ENCODE measurements at places on chromosomes 2 and 18.

DNA sequence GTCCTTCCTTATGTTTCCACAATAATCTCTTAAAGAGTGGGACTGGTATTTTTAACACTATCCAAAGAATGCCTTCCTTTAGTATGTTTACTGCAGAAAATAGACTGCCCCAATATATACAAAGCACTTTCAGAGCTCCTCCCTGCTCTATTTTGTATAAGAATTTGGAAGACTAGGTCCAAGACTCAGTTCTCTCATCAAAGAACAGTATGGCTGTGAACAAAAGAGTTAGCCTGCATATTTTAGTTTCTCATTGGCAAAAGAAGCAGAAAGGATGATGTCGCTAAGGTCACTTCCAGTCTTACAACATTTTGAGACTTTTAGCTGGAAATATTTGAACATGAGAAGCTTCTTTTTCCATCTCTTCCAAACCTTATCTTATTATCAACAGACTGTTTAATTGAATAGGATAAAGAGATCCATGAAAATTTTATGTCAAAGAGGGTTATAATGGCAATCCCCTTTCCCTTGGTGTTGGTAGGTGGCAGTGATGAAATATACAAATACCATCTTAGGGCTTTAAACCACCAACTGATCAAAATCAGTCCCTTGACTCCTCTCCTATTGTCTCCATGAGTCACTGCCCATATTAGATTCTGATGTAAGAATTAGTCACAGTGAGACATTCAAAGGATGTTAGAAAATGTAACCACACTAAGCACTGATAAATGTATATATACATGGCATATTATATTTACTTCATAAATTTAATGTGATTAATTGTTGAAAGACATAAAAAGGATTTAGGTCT lies 266.9 kb upstream of the DSEL start:
- DNase-seq = no peak

- DNase-seq = no peak
Observed at GRCh38 chr2:176392744-176393414, 123.6 kb downstream of the MTX2 start.

DNA sequence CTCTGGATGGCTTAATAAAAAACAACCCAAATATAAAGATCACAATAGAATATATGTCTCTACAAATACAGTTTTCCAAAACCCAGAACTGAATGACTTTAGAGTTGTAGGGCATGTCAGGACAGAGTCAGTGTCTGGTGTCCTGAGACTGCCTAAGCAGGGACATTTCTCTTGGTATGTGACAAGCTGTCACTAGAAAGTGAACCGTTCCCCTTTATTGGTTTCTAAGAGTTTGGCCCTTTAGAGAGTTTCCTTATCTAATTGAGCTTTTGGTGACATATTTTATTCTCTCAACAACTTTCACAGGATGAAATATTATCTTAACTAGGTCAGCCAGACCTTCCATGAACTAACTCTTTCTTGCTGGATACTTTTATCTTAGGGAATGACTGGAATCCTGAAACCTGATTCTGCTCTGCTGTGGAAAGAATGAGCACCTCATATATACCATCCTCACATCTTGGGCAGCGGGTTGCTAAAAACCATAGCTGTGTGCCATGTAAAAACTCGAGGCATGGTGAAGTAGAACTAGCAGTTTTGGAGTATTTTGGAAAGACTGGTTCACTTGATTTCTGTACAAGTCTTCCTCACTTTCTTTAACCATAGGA lies 54.8 kb downstream of the CAVIN2 start:
- DNase-seq = no peak

DNA sequence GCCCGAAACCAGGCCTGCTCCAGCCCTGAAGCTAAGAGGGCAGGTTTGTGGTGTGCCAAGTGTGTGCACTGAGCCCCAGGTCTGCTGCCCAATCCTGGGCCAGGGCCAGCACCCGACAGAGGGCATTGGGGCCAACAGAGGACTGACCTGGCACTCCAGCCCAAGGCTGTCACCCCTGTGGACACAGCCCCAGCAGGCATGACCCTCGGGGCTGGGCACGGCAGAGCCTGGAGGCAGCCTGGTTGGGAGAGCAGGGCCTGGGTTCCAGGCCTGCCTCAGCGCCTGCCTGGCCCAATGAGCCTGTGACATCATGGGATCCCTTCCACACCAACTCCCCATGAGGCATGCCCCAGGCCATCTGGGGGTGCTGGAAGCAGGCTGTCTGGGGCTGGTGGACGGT lies 10.8 kb upstream of the SNED1 start:
- DNase-seq = no peak

GRCh38 chr18:48862132-48862531 lies 88.6 kb downstream of the SMAD7 start:
- DNase-seq = no peak

DNA sequence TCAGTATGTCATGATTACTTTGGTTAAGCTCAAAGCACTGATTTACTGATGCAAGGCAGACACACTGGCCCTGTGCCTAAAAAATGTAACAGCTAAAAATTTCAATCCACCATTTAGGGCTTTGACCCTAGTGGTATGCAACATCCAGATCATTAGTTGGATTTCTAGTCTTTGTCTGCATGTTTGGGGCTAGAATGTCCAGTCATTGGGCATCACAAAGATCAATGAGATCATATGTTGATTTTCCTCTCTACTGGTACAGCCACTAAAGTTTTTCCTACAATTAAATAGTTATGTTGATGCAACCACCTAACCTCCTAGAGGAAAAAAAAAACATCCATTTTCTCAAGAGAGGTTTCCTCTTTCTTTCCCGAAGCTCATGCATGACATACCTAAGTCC lies 53.4 kb upstream of the REV1 start:
- DNase-seq = no peak

GRCh38 chr2:151297882-151298281 lies 8.4 kb upstream of the NMI start:
- DNase-seq = no peak

GRCh38 chr18:2906704-2907549 lies 60.1 kb downstream of the EMILIN2 start:
- DNase-seq = peak; percentile 34

- DNase-seq = no peak
Observed at GRCh38 chr2:227152093-227152766, 11.8 kb downstream of the COL4A4 start.

Measured in activated CD8-positive, alpha-beta memory T cell treated with anti-CD3 and anti-CD28 coated beads for 48 hours (primary cell).